ENCODE measurements at places on chromosomes 6 and 20.
A peak's percentile ranks its signal among the peaks of the same experiment; 100 is the strongest.

DNA sequence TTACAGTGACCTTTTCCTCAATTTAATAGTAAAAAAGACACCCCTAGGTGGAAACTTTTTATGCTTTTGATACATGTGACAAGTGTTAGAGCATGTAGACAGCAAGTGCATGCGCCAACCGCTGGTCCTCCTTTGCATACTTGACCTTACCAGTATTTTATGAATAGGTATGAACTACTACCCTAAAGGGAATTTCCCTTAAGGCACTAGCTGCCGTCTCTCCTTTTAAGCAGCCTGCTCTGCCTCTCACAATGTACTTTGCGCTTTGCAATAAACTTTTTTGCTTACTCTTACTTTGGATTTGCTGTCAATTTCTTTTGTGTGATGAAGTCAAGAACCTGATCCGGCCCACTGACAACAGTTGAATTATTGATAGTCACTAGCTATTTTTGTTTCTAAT, 50.6 kb upstream of the ZNF133 start:
- no peaks in the 10 kb centered on the region for H3K36me3 ChIP-seq
- peaks cover 12% of the 10 kb centered on the region for H3K27me3 ChIP-seq
- H3K27ac ChIP-seq: no peak overlapping the region
- no peak for DNase-seq
- no peak overlapping the region for H3K4me3 ChIP-seq

DNA sequence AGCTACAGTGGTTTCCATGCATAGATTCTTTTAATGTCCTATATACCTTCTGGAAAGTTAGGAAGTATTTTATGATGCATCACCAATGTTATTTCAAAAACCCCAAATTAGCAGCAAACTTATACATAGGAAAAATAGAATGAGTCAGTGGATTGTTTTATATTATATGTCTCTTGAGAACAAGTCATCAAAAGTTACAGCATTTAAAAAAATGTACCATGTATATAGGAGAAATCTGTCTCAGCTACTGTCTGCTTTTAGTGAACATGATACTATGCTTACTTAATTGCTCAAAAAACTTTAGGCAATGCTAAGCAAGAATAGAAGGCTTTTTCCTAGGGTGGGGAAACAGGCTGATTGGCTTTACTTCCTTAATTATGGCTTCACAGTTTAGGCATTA, 365.3 kb downstream of the SAMD5 start:
- H3K27me3 ChIP-seq: no peaks in the 10 kb centered on the region
- H3K27ac ChIP-seq: no peak overlapping the region
- no peaks in the 10 kb centered on the region for H3K4me1 ChIP-seq
- no peak overlapping the region for H3K4me3 ChIP-seq
- no peaks in the 10 kb centered on the region for H3K36me3 ChIP-seq
- no peak for DNase-seq

GRCh38 chr20:61722146-61722678, 343.5 kb downstream of the TAF4 start:
- no peak for DNase-seq
- H3K4me3 ChIP-seq: no peak overlapping the region
- H3K4me1 ChIP-seq: peaks cover 12% of the 10 kb centered on the region
- H3K27me3 ChIP-seq: no peaks in the 10 kb centered on the region
- H3K36me3 ChIP-seq: peaks cover 3% of the 10 kb centered on the region

DNA sequence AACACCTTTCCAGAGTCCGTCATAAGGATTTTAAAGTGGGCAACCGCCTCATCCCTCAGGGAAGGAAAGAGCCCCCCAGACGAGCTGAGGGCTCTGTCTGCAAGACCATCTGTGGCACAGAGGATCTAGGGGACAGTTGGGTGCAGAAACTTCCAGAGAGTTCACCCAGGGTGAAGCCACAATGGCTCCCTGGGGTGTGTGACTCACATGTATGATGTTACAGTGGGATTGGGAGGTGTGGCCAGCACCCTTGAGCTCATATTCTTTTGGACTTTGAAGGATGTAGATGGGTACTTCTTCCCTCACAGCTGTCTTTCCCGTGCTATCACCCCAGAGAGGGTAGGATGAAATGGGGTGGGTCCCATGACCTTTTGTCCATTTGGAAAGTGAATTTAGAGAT, 95.5 kb downstream of the NCR2 start:
- H3K4me1 ChIP-seq: peaks cover 7% of the 10 kb centered on the region
- H3K27ac ChIP-seq: no peak overlapping the region
- no peak overlapping the region for H3K4me3 ChIP-seq
- peaks cover 27% of the 10 kb centered on the region for H3K27me3 ChIP-seq
- DNase-seq: no peak

- H3K27ac ChIP-seq: no peak overlapping the region
- peaks cover 6% of the 10 kb centered on the region for H3K36me3 ChIP-seq
- DNase-seq: no peak
- no peak overlapping the region for H3K4me3 ChIP-seq
- H3K4me1 ChIP-seq: peaks cover 16% of the 10 kb centered on the region
- no peaks in the 10 kb centered on the region for H3K27me3 ChIP-seq
Observed at GRCh38 chr6:105561486-105561885, 158.6 kb upstream of the PREP start.

- no peaks in the 10 kb centered on the region for H3K4me1 ChIP-seq
- H3K27me3 ChIP-seq: no peaks in the 10 kb centered on the region
- no peak for DNase-seq
- no peaks in the 10 kb centered on the region for H3K36me3 ChIP-seq
- H3K4me3 ChIP-seq: no peak overlapping the region
- H3K27ac ChIP-seq: no peak overlapping the region
Observed at GRCh38 chr20:18090044-18090443, 32.3 kb upstream of the OVOL2 start.

DNA sequence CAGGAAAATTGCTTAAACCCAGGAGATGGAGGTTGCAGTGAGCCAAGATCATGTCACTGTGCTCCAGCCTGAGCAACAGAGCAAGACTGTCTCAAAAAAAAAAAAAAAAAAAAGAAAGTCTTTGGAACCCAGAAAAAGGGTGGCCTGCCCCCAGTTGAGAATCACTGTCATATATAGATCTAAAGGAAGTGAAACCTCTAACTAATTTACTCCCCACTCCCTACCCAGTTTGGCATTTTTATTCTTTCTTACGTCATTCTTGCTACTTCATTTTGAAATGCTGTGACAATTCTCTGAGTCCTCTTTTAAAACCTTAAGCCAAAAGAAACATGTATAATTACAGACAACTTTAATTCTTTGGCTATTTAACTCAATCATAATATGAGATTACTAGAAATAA, 254.8 kb downstream of the CDC5L start:
- DNase-seq: no peak
- H3K36me3 ChIP-seq: no peaks in the 10 kb centered on the region
- H3K27me3 ChIP-seq: no peaks in the 10 kb centered on the region
- H3K4me1 ChIP-seq: peaks cover 31% of the 10 kb centered on the region
- no peak overlapping the region for H3K4me3 ChIP-seq
- peak overlapping the region; percentile 91 for H3K27ac ChIP-seq

GRCh38 chr20:17835240-17835933, 133.2 kb downstream of the SNX5 start:
- H3K4me1 ChIP-seq: no peaks in the 10 kb centered on the region
- no peak overlapping the region for H3K4me3 ChIP-seq
- peaks cover 2% of the 10 kb centered on the region for H3K27me3 ChIP-seq
- no peak for DNase-seq
- H3K36me3 ChIP-seq: no peaks in the 10 kb centered on the region

DNA sequence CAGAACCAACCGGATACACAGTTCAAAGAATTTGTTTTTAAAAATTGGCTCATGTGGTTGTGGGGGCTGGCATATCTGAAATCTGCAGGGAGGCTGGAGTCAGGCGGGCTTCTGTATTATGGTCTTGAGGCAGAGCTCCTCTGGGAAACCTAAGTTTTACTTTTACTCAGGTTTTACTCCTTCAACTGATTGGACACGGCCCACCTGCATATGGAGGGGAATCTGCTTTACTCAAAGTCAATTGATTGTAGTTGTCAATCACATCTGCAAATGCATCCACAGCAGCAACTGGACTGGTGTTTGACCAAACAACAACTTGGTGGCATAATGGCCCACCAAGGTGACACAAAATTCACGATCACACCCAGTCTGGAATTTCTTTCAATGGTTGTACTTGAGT, 103.4 kb downstream of the ERMARD start:
- no peaks in the 10 kb centered on the region for H3K36me3 ChIP-seq
- H3K27me3 ChIP-seq: no peaks in the 10 kb centered on the region
- DNase-seq: no peak
- no peaks in the 10 kb centered on the region for H3K4me1 ChIP-seq

GRCh38 chr6:144008120-144008811, at the start of gene PLAGL1:
TSS of gene PLAGL1 (minus strand) at chr6:144008259. CDS start at chr6:143948136, 60,123 bp downstream.
- peaks cover 9% of the 10 kb centered on the region for H3K4me1 ChIP-seq
- peaks cover 7% of the 10 kb centered on the region for H3K36me3 ChIP-seq
- peaks cover 36% of the 10 kb centered on the region for H3K27me3 ChIP-seq
- no peak within 1 kb of the TSS for H3K27ac ChIP-seq
- peak within 1 kb of the TSS; percentile 63 for H3K4me3 ChIP-seq

GRCh38 chr6:5343998-5344397, 82.7 kb downstream of the FARS2 start:
- peaks cover 6% of the 10 kb centered on the region for H3K36me3 ChIP-seq
- peaks cover 11% of the 10 kb centered on the region for H3K4me1 ChIP-seq
- H3K27ac ChIP-seq: no peak overlapping the region

DNA sequence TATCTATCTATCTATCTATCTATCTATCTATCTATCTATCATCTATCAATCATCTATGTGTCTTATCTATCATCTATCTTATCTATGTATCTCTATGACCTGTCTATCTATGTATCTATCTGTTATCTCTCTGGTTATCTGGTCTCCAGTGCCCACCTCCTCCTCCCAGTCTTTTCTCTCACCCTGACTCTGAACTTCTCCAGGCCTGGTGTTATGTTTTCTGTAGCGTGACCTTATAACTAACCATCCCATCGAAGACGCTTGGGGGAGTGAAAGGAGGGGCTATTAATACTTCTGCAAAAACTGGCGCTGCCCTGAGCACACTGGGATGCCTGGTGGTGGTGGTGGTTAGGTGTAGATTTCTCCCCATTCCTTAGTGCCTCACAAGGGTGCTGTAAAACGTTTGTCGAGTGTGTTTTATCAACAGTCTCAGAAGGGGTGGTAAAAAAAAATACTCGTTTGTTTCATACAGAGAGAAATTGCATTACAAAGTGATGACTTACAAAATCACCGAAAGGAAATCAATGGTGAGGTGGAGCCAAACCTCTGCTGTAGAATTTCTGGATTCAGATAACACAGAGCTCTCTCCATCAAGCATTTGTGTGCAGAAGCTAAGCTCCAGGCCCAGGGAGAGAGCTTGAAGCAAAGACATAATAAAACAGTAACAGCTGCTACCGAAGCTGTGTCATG, 156.2 kb downstream of the BCAS1 start:
- no peaks in the 10 kb centered on the region for H3K36me3 ChIP-seq
- H3K4me3 ChIP-seq: peak overlapping the region; percentile 89
- no peak for DNase-seq
- peaks cover 51% of the 10 kb centered on the region for H3K4me1 ChIP-seq
- peak overlapping the region; percentile 24 for H3K27ac ChIP-seq
- no peaks in the 10 kb centered on the region for H3K27me3 ChIP-seq

DNA sequence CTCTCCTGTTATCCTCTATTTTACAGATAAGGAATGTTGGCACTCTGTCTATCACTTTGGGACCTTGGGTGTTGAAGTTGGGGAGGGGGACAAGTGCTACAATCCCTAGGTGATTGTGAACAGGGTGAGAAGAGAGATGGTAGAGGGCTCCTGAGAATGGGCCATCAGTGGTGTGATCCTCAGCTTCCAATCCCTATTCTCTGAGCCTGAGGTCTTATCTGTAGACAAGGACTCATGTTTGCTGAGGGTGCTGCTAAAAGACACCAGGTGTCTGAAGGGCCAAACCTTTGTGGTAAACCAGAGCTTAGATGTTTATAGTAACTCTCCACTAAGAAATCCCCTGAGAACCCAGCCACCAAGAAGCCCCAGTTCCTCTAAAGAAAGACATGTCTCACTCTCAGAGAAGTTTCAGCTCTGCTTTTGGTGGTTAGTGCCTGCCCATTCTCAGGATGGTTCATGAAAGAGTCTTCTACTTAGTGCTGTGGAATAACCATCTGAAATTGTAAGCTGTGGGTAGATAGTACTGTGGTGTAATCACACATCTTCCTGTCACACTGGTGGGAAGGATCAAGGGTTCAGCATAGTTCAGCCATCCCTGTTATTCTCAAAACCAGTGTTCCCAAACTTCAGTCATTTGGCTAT, 58.2 kb upstream of the IL20RA start:
- H3K36me3 ChIP-seq: no peaks in the 10 kb centered on the region
- peaks cover 15% of the 10 kb centered on the region for H3K4me1 ChIP-seq
- no peak overlapping the region for H3K4me3 ChIP-seq

GRCh38 chr6:11625302-11625701, 87.8 kb downstream of the TMEM170B start:
- H3K4me1 ChIP-seq: no peaks in the 10 kb centered on the region
- no peak overlapping the region for H3K27ac ChIP-seq
- H3K36me3 ChIP-seq: no peaks in the 10 kb centered on the region
- DNase-seq: no peak

DNA sequence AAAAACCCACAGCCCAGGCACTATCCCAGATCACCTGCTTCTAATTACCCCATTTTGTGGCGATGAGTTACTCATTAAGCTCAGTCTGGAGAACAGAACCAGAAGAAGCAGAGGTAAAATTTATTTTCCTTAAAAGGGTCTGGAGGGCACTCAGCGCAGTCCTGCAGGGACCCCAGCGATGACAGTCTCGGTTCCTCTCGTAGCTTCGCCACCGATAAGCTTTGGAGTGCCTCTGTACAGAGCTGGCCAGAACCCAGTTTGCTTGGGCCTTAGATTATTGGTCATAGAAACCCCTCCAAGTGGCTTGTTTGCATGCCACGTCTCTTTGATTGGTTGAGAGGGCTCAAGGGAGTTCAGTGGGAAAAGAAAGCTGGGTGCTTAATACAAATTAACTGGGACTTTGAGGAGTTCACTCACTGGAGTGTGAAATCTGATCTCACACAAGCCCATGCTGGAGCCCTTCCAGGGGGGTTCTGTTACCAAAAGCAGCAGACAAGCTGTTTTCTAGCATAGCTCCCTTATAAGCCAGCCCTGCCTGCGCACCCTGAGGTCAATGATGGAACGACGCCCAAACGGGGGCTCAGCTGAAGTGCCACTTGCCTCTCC, 158.5 kb upstream of the ARID1B start:
- no peak for DNase-seq
- no peak overlapping the region for H3K27ac ChIP-seq

DNA sequence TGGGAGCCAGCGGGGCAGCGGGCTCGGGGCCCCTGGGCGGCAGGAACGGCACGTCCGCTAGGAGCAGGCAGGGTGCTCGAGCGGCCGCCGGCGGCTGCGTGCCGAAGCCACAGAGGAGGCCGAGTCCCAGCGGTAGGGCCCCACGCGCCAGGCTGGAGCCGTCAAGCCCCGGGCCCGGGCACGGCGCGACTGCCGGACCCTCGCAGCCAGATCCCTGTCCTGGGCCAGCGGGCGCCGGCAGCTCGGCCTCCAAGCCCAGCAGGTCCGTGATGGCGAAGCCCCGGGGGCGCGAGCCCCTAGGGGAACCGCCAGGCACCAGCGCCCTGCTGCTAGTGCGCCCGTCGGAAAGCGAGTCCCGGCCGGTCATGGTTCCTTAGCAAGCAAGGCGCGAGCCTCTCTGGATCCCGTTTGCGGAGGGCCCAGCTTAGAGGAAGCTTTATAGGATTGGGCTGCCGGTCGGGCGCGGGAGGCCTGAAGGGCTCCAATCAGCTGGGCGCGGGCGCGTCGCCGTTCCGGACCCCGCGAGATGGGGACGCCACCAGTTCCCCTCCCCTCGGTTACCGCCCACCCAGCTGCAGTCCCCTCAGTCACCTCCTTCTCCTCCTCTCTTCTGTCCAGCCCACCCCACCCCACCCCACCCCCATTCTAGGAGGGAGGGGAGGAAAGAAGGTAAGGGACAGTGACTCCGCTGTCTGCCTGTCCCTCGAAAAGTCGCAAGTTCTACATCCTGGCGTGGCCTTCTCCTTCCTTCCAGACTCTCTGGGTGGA, at the start of gene VSX1:
Gene VSX1 (minus strand): TSS at position 412 of the 768 bp plus-strand sequence. CDS start 45 bp downstream, at position 367.
- peaks cover 10% of the 10 kb centered on the region for H3K4me1 ChIP-seq
- DNase-seq: no peak
- H3K27ac ChIP-seq: no peak within 1 kb of the TSS
- H3K27me3 ChIP-seq: peaks cover 86% of the 10 kb centered on the region
